Cortex of kidney (tissue), 1 donor: ENCODE measurements at places on chromosomes 4 and X.

GRCh38 chr4:101527188-101527587 lies 179.9 kb upstream of the PPP3CA start:
- no peak for DNase-seq

GRCh38 chr4:2598511-2599303 lies 62.3 kb downstream of the FAM193A start:
- no peak for DNase-seq

DNA sequence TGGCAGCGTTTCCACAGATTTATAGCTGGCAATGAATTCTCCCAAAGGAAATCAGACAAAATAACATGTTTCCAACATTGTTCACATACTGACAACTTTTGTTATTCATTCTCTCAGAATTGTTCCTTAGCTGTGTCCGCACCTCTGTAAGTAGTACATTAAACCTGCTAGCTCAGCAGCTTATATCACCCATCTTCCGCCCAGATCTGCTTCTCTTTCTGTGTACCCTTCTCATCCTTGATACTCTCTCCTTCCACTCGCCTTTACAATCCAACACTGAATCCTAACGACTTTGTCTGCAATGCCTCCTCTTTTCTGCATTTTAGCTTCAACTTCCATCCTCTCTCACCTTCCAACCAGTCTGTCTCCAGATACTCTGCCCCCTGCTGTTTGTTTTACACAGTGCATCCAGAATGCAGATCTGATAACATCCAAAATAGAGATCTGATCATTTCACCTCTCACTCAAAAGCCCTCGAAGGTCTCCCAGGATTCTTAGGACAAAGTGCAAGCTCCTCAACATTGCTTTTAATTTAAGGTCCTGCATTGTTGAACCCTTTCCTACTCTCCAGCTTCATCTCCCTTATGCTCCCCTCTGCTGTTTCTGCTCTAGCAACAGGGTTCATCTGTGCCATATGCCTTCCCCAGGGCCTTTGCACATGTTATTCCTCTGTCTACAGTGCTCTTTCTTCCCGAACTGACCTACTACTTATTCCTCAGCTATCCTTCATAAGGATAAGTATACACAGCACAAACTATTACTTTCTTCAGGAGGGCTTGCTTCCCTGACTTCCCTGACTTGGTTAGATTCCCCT lies 67.3 kb upstream of the VBP1 start:
- DNase-seq = no peak

DNA sequence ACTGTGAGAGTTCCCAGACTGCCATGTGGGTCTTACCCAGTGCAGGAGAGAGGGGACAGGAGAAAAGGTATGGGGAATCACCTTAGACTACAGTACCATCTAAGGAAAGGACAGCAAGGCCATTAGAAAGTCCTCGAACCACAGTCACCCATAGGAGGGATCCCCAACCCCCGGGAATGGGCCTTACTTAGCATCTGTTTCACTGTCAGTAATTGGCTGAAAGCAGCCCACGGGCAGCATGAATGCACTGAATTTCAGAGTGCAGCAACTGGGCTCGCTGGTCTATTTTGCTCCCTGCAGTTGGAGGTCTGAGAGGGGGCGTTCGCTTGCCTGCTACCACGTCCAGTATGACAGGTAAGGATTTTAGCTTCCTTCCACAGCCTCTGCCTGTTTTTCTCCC lies 50.4 kb upstream of the KLHL8 start:
- no peak for DNase-seq

DNA sequence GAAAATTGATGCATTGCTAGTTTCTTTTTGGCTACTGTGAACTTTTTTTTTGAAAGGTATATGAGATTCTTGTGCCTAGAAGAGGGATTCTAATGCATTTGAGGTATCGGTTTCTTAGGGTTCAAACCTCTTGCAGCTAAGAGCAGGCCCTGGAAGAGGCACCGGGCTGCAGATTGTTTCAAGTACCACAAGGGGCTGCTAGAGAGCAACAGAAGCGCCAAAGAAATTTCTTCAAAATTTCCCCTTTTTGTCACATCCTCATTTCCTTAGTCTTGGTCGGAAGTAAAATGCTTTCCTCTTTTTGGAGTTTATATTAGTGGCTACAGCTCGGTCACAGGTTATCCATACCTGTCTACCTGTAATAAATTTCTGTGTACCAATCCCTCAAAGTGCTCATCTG lies 89.8 kb downstream of the PDGFRA start:
- no peak for DNase-seq

DNA sequence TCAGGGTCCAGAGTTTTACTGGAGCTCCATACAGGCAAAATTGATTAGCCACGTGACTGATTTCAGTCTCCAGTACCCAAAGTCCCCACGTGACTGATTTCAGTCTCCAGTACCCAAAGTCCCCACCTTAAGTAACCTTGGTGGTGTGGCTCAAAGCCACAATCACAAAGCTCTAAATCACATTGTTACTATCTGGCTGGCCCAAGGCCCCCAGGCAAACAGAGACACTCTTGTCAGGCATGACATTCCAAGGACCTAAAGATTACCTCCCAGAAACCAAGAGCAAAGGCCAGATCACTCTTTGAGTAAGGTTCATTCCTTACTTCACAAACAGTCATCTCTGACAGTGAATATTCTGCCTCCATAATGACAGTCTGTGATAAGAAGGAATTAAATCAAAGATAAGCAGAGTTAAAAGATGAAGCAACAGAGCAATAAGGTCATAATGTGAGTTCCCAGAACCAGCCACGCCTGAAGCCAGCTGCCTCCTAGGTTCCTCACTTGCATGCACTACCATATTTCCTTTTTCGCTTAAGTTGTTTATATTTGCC lies 78.5 kb downstream of the ANXA3 start:
- DNase-seq = no peak

GRCh38 chr4:98959411-98959810 lies 30.5 kb upstream of the EIF4E start:
- DNase-seq = no peak

DNA sequence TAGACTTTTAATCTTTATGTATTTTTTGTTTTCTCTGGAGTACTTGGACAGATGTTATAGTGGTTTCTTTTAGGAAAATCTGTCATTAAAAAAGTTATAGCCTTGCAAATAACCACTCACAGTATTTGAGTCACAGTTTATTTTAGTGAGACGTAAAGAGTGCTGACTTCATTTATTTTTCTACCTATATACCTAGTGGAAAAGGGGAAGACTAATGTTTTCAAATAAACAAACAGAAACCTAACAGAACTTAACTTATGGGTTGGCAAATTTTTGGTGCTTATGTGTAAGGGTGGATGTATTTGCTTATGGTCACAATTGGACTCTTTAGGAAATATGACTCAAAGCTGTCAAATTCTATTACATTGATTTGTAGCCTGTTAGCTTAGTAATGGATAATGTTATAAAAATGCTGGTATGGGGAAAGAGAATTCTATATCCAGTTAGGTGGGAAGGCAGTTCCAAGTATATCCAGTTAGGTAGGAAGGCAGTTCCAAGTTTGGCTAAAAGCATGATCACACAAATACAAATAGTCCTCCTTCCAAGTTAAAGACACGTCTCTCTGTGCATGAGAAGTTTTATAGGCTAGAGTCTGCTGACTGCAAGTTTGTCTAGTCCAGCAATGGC lies 61.9 kb downstream of the SLC9A6 start:
- no peak for DNase-seq

- DNase-seq = no peak
Observed at GRCh38 chrX:130769835-130770234, 133.2 kb downstream of the ENOX2 start.

GRCh38 chr4:118361192-118361591 lies 8.4 kb upstream of the PRSS12 start:
- no peak for DNase-seq

DNA sequence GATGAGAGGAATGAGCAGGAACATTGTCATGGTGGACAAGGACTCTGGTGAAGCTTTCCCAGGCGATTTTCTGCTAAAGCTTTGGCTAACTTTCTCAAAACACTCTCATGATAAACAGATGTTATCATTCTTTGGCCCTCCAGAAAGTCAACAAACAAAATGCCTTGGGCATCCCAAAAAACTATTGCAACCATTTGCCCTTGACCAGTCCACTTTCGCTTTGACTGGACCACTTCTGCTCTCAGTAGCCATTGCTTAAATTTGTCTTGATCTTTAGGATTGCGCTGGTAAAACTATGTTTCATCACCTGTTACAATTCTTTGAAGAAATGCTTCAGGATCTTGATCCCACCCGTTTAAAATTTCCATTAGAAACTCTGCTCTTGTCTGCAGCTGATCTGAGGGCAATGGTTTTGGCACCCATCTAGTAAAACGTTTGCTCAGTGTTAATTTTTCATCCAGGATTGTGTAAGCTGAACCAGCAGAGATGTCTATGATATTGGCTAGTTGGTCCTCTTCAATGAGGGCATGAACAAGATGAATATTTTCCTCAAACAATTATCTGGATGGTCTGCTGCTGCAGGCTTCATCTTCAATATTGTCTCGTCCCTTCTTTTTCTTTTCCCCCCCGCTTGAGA lies 14.8 kb downstream of the TBC1D1 start:
- no peak for DNase-seq

DNA sequence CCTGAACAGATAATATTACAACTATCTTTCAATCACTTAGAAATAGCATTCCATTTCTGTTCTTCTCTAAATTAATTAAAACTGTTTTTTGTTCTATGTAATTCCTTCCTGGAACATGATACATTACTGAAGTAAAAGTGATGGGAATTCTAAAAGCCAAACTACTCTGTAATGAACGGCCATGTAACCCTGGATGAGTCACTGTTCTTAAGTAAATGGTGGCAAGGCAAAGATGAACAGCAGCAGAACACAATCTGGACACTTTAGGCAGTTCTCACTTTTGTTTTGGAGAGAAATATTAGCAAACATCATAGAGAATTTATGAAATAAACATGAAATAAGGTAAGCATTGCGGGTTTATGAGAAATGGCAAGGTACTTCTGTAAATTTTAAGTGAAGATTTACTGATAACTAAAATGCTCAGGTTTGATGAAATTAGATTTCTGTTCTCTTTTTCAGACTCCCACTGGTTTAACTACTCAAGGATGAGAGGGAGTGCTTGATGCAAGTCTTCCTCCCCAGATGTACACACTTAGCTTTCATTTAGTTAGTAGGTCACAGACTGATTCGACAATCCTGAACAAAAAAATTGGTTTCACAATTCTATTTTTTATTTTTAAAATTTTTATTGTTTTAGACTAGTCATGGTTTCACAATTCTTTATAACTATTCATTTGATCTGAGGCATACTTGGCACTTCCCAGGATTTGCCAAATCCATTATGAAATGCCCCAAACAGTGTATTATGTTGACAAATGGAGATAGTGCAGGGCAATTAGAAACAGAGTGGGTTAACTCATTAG lies 964 bp upstream of the GPR82 start:
- no peak for DNase-seq

DNA sequence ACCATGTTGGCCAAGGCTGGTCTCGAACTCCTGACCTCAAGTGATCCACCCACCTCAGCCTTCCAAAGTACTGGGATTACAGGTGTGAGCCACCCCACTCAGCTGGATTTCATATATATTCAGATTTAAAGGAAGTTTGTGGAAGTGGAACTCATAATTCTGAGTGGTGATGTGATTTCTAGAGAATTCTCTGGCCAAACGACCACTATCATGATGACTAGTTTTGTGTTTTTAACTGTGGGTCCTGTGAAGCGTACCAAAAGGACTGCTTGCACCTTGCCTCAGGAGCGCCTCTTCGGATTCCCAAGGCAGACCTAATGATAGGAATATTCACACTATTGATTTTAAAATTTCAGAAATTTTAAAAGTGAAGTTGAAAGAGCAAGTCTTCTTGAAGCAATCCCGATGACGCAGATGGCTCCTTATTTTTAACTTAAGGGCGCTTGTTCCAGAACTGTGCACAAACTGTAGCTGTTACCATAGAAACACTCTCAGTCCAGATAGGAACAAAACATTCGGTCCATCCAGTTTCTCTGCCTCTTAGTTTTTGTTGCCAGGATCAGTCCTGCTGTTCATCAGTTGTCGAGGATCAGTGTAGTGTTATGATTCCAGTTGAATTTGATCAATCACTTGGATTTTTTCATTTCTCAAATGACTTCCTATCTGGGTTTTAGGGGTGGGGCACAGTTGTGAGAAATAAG lies 51.7 kb upstream of the CLCN4 start:
- no peak for DNase-seq

DNA sequence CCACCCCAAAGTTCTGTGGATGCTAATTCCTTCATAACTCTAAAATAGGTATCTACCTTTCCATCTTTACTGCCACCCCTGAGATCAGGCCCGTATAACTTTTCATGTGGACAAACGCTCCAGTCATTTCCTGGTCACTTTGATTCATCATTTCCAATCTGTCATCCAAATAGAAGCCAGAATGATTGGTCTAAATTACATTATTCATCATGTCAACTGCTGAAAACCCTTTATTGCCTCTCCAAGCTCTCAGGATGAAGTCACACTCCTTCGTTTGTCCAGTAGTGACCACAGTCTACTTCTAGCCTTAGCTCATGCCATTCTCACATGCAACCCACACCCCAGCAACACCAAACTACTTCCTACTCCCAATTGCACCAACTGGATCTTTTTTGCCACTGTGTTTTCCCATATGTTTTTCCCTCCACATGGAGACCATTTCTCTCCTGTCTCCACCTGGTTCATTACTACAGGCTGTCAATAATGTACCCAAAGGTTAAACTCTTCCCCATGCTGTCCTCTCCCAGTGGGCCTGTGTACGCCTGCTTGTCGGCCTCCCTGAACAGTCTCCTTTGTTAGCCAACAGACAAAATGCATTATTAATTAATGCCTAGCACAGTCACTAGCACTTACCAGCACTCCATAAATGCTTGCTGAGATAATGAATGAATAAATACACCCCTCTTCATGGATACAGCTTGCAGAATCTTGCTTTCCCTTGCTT lies 382.6 kb upstream of the NOCT start:
- no peak for DNase-seq

DNA sequence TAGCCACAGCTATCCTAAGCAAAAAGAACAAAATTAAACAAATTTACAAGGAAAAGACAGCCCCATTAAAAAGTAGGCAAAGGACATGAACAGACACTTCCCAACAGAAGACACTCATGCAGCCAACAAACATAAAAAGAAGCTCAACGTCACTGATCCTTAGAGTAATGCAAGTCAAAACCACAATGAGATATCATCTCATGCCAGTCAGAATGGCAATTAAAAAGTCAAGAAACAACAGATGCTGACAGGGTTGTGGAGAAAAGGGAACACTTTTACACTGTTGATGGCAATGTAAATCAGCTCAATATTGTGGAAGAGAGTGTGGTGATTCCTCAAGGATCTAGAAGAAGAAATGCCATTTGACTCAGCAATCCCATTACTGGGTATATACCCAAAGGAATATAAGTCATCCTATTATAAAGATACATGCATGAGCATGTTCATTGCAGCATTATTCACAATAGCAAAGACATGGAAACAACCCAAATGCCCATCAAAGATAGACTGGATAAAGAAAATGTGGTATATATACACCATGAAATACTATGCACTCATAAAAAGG lies 163.0 kb upstream of the TET2 start:
- DNase-seq = no peak
